Urinary bladder (tissue), 4 donors: ENCODE measurements at places on chromosomes 3 and 15. TPM values are rescaled to one million over a fixed set of nuclear protein-coding genes. Genes with fewer than 3 reads are reported as not detected.

Gene TMEM212
- total RNA-seq = not detected

Gene GOLGA8T
- 0.37 TPM for total RNA-seq

Gene LRRC15
- total RNA-seq = 0.11 TPM

Gene COL7A1
- total RNA-seq = 20.0 TPM

Gene SLC28A1
- 0.11 TPM for total RNA-seq

Gene ALPK3
- 7.2 TPM for total RNA-seq

Gene NOX5
- total RNA-seq = 0.16 TPM

Gene CDV3
- 108 TPM for total RNA-seq

Gene TRAK1
- total RNA-seq = 66.0 TPM

Gene PLSCR2
- 0.85 TPM for total RNA-seq
